ENCODE measurements at places on chromosomes 4 and X. TPM values are rescaled to one million over a fixed set of nuclear protein-coding genes. Genes with fewer than 3 reads are reported as not detected.

C4orf33 gene
- total RNA-seq = 17.6 TPM

MAGEA1 gene
- not detected for total RNA-seq

ALAS2 gene
- not detected for total RNA-seq

BTK gene
- 1.1 TPM for total RNA-seq

USP51 gene
- total RNA-seq = 2.7 TPM

CT45A10 gene
- total RNA-seq = not detected

- DNase-seq = peak; percentile 84
Measured at GRCh38 chrX:80335062-80335830, 85.0 kb upstream of the TENT5D start.

- no peak for DNase-seq
Measured at GRCh38 chrX:47239199-47239598, 6.4 kb downstream of the USP11 start.

DNA sequence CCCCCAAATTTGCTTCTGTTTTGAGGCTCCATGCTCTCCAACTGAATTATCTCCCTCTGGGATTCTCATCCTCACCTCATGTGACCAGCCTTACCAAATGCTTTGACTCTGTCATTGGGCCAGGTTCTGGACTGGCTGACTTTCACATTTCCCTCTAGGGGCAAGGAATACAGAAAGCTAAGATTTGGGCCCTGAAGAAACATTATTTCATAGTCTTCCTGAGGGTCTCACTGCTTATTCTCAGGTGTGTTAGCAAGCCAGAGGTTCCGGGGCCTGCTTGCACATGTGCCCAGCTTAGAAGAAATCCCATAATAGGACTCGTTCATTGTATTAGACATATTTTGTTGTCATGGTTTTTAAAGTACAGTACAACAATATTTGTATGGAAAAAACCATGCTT is 62.6 kb upstream of the TEX13D start:
- no peak for DNase-seq

DNA sequence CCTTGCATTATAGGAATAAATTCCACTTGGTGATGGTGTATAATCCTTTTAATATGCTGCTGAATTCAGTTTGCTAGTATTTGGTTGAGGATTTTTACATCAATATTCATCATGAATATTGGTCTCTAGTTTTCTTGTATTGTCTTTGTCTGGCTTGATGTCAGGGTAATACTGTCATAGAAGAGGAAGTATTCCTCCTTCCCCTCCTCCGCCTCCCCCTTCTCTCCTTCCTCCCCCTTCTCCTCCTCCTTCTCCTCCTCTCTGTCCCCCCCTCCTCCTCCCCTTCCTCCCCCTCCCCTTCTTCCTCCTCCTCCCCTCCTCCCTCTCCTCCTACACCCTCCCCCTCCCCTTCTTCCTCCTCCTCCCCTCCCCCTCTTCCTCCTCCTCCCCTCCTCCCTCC is 65.8 kb downstream of the RGS12 start:
- DNase-seq = no peak

- no peak for DNase-seq
Measured at GRCh38 chr4:42083816-42084215, 68.6 kb downstream of the BEND4 start.
